ENCODE measurements at places on chromosomes 6 and 20.

DNA sequence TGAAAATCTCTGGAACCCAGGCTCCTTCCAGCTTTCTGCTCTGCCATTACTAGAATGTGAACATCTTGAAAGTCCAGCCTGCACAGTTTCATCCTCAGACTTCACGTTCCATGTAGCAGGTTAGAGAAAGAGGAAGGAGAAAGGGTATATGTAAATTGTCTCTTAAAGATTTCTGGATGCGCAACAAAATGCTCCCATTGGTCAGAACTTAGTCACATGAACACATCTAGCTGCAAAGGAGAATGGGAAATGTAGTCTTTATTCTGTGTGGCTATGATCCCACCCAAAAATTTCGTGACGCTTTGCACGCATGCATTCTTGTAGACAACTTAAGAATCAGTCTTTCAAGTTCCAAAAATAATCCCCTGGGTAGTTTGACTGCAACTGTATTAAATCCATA, 46.4 kb upstream of the CHD6 start:
- no peak for DNase-seq

GRCh38 chr6:169545982-169546381, 155.8 kb downstream of the WDR27 start:
- no peak for DNase-seq

GRCh38 chr6:24126586-24127192, 674 bp downstream of the NRSN1 start:
- DNase-seq: peak; percentile 86

DNA sequence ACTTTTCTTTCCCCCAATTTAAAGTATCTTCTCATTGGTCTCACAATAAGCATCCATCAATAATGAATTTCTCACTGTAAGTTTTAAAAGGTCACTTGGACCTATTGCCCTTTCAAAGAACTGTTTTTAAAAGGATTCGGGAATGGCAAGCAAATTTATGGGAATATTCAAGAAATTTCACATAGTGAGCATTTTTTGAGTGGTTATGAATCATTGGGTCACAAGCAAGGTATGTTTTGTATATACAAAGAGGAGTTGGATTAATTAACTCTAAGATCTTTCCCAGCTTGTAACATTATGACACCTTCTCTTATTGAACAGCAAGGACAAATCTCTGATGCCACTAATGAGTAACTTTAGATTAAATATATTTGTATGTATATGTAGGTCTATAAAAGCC, 165.0 kb downstream of the MOXD1 start:
- DNase-seq: no peak

DNA sequence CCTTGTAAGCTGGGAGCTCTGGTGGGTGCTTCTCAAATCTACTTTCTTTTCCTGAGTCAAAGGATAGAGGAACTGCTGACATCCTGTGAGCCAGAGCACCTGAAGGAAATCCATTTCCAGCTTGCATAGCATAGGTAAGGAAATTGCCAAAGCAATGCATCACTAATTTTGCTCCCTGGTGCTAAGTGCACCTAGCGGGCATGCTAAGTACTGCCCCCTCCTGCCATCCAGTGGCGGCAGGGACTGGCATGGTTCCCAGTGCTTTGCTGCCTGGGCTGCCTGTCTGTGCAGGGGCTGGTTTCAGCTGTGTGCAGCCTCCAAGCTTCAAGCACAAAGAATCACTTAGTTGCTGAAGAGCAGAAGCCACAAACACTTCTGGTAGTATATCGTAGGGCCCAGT, 63.9 kb downstream of the FARS2 start:
- DNase-seq: no peak

All from trophoblast cell (in vitro differentiated cells and primary cell).